D341Med (cell line): ENCODE measurements at places on chromosomes 13 and 19.

- DNase-seq: peak; percentile 12
Measured at GRCh38 chr19:29759359-29759758, 44.3 kb upstream of the C19orf12 start.

DNA sequence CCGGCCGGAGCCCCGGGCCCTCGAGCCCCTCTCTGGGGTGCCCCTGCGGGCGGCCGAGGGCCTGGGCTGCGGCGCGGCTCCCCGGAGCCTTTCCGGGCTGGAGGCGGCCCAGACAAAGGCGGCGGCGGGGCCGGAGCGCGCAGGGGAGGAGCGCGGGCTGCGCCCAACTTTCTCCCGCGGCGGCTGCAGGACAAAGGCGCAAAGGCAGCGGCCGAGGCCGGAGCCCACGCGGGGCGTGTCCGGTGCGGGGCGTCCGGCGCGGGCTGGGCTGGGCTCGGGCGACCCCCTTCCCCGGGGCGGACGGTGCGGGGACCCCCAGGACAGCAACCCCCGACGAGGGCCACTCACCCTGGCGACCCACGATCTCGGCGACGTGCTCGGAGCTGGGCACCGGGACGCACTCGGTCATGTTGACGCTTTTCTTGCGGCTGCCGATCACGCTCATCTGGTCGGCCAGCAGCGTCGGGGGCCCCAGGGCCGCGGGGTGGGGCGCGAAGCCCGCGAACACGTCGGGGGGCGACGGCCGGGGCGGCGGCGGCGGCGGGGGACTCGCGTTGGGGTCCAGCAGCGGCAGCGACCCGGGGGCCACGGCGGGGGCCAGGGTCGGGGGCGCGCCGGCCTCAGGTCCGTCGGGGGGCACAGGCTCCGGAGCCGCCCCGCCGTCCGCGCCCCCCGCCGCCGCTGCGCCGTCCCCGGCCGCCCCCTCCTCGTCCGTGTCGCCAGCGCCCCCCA is 843 bp downstream of the MEX3D start:
- DNase-seq: peak; percentile 68

DNA sequence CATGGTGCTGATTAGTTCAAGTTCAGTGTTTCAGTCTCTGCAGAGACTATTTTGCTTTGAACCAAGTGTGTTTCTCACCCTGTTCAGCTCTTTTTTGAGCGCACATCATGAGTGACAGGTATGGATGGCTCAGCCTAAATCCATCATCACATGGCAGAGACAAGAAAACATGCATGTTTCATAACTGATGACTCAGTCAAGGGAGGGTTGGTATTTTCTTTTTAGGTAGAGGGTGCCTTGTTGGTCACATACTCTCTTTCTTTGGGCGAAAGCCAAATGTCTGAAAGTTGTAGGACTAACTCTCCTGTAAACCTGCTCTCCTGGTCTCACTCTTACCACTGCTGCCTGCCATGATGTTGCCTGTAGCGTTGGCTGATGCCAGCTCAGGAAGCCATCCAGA is 48.1 kb upstream of the RAP2A start:
- DNase-seq: no peak

DNA sequence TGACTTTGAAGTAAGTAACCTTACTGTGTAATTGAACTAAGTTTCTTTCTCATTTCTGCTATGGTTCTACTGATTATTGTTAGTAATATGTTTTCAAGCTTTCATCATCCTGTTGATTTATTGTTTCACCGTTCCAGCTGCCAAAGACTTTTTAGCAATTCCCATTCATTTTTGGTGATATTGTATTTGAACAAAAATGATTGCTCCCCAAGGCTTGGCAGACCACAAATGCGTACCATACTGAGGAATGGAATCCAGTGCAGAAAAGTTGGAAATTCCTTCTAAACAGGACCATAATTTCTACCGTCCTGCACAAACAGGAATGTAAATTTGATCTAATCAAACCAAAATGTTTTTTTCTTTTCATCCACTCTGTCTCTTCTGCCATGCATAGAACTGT is 10.7 kb downstream of the EPSTI1 start:
- no peak for DNase-seq

GRCh38 chr19:44732235-44733014 is 16.1 kb upstream of the BCL3 start:
- peak; percentile 17 for DNase-seq

GRCh38 chr19:12163826-12164225 is 930 bp downstream of the ZNF136 start:
- no peak for DNase-seq

- DNase-seq: no peak
Measured at GRCh38 chr13:76556627-76557026, 329.6 kb downstream of the KCTD12 start.

DNA sequence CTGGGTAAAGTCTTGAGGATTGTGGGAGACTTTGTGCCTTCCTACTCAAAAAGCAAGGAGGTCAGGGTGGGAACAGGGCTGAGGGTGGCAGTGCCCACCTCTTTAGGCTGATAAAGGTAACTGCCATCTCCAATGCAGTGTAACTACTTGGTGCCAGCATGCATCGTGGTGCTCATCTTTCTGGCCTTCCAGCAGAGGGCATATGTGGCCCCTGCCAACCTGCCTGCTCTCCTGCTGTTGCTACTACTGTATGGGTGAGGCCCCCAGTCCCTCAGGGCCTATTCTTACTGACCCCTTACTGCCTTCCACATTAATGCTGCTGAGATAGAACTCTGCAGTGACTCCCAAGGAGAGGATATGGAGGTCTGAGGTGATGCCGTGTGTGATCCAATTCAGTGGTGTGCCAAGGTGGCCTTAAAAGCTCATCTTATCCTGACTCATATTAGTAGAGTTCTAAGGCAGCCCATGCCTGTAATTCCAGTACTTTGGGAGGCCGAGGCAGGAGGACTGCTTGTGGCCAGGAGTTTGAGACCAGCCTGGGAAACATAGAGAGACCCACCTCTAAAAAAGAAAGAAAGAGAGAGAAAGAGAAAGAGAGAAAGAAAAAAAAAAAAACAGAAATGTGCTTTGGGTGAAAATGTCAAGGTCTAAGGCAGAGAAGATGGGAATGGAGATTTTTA is 9.7 kb upstream of the ARHGAP45 start:
- no peak for DNase-seq

DNA sequence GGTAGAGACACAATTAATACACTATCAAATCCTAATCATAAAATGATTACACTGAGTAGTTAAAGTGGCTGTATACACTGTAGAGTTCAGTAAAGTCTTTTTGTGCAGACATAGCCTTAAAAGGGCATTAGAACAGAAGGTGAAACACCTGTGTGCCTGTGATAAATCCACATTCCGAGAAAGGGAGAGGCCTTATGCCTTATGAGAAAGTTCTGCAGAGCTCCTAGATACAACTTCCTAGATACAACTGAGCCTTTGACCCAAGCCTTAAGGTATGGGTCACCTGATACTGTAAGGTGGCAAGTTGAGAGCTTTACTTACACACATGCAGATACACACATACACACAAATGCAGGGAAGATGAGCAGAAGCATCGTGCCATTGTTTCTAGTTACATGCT is 6.3 kb downstream of the SERP2 start:
- no peak for DNase-seq
